Muscle of leg (tissue), 16 donors: ENCODE measurements at places on chromosomes 6 and 20. TPM values are rescaled to one million over a fixed set of nuclear protein-coding genes. Genes with fewer than 3 reads are reported as not detected.

GRCh38 chr6:20403766-20404640 lies 2.3 kb downstream of the E2F3 start:
- peak; percentile 54 for DNase-seq

- DNase-seq = peak; percentile 14
Observed at GRCh38 chr6:95352064-95352795, 225.1 kb upstream of the MANEA start.

- DNase-seq = no peak
Observed at GRCh38 chr20:1788044-1788443, 107.2 kb upstream of the SIRPA start.

DNA sequence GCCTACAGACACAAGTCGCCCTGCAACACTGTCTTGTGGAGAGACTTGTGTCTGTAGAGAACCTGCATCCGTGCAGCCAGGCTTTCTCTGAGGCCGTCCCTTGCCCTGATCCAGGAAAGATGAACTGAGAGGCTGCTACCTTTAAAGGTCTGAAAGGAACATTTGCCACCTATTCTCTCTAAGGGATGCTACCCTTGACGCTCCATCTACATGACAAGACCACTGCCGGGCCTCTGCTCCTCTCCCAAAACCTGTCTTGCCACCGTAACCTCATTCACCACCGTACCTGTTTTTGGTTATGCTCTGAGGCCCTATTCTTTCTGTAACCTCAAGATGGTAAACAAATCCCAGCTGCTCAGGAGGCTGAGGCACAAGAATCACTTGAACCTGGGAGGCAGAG lies 73.9 kb downstream of the FOXF2 start:
- no peak for DNase-seq

Gene BYSL
- 34.2 TPM for polyA plus RNA-seq

GRCh38 chr20:20915844-20916243 lies 190.3 kb downstream of the LINC00237 start:
- no peak for DNase-seq

Gene ELOVL2
- 2.2 TPM for polyA plus RNA-seq

- no peak for DNase-seq
Observed at GRCh38 chr6:121791396-121792315, 356.2 kb downstream of the GJA1 start.

Gene GNRH2
- polyA plus RNA-seq = 0.41 TPM

DNA sequence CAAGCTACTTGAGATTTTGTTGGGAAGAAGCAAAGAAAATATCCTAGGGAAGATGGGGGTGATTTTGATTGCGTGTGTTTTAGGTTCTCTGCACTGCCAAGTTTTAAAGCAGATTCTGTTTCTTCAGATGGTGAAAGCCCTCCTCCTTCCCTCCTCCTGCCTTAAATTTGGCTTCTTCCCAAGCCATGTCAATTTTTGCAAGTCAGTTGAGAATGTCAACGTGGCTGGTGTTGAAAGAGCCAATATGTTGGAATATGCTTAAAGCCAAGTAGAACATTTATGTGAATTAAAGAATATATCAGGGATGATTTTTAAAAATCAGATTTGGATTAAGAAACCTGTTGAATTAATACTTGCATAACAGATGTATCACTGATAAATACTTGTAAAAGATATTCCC lies 270.8 kb downstream of the ARID1B start:
- DNase-seq = peak; percentile 63

Gene AGER
- 11.6 TPM for polyA plus RNA-seq

Gene ADTRP
- polyA plus RNA-seq = 0.71 TPM
